ENCODE measurements at places on chromosomes 7 and 10. TPM values are rescaled to one million over a fixed set of nuclear protein-coding genes. Genes with fewer than 3 reads are reported as not detected.

The COL1A2 gene
- 21.8 TPM for total RNA-seq

The C10orf95 gene
- total RNA-seq: not detected

The CALCR gene
- not detected for total RNA-seq

The NAT16 gene
- not detected for total RNA-seq

The CHN2 gene
- under 0.01 TPM for total RNA-seq

The PNLIPRP3 gene
- not detected for total RNA-seq
